ENCODE measurements at places on chromosomes 13 and 19.

DNA sequence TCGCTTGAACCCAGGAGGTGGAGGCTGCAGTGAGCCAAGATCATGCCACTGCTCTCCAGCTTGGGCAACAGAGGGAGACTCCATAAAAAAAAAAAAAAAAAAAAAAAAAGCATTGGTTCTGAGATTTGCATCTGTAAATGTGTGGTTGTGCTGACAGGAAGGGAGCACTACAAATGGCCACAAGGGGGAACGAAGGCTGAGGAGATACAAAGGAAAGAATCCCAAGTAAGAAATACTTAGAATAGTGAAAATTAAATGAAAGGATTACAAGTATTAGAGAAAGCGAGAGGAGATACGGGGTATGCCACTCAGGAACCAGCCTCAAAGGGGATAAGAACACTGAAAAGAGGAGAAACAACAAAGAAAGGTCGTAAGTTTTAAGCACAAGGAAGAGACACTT lies 284.9 kb downstream of the KLF12 start:
- DNase-seq, result no peak

GRCh38 chr19:1945899-1946298 lies 4.9 kb downstream of the CSNK1G2 start:
- DNase-seq, result no peak

DNA sequence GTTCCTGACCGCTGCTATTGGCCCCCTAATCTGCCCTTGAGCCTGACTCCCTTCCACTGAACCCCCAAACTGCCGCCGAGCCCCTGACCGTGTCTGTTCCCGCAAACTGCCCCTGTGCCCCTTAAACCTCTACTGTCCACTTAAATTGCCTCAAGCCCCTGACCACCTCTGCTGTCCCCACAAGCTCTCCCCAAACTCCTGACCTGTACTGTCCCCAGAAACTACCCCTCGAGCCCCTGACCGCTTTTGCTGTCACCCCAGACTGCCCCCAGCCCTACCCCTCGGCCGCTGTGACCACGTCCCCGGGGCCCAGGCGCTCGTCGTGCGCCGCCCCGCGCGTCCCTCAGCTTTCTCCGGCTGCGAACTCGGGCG lies 382 bp downstream of the ZNF77 start:
- no peak for DNase-seq

DNA sequence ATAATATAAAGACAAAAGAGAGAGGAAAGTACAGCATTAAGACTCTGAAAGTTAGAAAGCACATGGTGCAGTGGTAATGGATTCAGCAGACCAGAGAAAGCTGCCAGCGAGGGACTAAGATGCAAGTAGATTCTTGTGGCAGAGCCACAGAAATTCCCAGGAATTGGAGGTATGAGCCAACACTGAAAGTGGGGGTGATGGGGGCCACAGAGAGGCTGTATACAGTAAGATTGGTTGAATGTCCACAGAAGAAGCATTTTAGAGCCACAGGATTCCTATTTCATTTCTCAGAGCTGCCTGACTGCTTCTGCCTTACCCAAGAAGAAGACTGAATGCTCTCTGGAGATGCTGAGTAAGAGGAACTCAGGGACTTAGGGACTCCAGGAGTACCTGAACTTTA lies 295.0 kb downstream of the LMO7 start:
- no peak for DNase-seq

GRCh38 chr19:40407714-40408597 lies 5.2 kb downstream of the PRX start:
- DNase-seq, result no peak

- no peak for DNase-seq
Observed at GRCh38 chr13:112101360-112101930, 34.5 kb downstream of the SOX1 start.

DNA sequence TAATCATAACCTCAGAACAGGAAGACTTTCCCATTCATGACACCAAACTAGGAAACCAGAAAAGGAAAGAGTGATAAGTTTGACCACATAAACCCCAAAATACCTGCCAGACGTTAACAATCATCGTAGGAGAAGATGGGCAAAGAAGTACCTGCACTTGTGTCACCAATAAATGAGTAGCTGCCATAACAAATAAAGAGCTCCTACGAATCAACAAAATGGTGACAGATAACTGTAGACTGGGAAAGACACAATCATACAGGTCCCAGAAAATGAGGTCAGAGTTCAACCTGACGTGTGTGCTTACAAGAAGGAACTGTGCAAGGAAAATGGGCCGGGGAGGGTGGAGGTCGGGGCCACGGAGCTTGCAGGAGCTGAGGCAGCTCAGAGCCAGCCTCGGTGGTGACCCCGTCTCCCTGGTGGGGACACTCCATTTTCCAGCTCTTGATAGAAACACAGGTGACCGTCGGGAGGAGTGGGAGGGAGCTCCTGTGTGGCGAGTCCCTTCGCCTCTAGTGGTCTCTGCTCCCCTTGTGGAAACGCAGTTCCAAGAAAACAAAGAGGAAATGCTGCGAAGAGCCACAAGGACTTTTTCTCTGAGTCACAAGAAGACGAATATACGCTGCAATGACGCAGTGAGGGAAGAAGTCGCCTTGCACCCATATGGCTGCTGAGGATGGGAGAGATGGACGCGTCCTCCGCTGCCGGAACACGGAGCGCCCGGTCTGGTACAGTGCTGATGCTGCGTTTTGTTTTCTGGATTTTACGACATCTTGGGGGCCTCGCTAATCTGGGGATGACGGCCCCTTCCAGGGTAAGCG lies 9.5 kb downstream of the PIP5K1C start:
- DNase-seq, result no peak

DNA sequence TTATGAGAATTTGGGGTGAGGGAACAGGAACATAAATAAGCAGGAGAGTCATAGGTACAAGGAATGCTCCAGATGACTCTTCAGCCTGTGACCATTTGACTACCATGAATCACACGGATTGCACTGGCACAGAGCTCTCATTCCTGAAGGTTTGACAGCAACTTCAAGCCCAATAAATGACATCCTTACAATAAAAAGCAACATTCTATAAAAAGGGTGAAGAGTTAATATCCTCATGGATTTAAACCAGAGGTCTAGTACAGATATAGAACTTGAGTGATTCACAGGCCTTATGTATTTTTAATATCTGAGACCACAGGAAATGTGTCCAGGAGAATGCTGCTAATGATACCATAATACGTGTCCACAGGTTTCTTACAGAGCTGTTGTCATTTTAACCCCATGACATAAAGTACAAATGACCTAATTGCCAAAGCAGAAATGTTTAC lies 158.1 kb downstream of the IRS2 start:
- DNase-seq, result no peak

- DNase-seq, result no peak
Observed at GRCh38 chr19:50323782-50324133, 5.4 kb downstream of the KCNC3 start.

DNA sequence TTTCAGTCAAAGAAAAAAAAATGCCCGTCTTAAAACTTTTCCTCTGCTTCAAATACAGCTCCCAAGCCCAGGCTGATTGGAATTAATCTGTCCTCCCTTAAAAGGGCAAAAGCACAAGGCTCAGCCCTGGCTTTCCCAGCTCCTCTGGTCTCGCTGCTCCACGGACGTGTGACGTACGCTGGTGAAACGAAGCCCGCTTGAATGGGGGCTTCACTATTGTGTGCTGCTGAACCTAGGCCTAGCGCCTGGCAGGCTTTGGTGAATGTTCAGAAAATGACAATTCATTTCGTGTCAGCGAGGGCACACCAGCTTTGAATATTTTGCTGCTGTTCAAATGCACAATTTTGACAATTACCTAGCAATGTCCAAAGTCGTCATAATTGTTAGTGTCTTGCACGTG lies 615 bp upstream of the ZNF135 start:
- DNase-seq, result no peak

DNA sequence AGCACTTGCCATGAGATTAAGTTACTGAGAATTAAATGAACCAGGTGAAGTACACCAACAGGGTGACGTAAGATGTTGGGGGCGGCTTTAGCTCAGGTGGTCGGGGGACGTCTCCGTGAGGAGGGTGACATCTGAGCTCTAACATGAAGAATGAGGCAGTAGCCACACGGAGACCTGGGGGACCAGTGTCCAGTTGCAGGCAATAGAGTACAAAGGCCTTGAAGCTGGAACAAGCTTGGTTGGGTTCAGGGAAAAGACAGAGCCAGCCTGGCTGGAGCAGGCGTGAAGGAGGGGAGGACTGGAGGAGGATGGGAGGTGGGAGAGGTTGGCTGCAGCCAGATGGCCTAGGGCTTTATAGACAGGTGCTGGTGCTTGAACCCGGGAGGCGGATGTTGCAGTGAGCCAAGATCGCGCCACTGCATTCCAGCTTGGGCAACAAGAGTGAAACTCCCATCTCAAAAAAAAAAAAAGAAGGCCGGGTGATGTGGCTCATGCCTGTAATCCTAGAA lies 1.6 kb downstream of the SPINT2 start:
- DNase-seq, result no peak

DNA sequence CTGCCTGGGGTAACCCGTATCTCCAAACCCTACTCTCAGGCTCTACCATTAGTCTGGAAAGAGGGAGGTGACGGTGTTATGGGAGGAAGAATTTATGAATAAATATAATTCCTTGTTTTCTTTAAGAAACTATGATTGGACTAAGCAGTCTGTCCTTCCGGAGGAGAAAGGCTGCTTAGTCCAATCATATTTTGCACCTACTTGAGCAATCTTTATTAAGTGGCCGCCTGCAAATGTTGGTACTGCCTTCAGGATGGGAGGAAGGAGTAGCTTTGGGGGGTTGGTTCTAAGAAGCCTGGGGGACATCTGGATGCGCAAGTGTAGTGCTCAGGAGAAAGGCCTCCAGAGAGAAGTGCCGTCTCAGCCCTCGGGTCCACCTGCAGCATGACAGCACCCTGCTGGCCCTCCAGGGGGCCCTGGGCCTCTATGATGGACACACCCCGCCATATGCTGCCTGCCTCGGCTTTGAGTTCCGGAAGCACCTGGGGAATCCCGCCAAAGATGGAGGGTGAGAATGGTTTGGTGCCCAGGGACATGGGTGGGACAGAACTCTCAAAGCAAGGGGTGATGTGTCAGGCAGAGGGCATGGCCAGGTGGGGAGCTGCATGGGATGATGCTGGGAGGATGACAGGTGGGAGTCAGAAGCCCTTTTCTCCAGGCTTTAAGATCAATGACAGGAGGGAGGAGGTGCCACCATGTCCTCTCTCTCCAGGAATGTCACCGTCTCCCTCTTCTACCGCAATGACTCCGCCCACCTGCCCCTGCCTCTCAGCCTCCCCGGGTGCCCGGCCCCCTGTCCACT lies 4.1 kb downstream of the ACP4 start:
- no peak for DNase-seq

GRCh38 chr13:48492096-48492440 lies 40.8 kb downstream of the RCBTB2 start:
- DNase-seq, result no peak

GRCh38 chr13:50993934-50994333 lies 84.3 kb downstream of the RNASEH2B start:
- no peak for DNase-seq

DNA sequence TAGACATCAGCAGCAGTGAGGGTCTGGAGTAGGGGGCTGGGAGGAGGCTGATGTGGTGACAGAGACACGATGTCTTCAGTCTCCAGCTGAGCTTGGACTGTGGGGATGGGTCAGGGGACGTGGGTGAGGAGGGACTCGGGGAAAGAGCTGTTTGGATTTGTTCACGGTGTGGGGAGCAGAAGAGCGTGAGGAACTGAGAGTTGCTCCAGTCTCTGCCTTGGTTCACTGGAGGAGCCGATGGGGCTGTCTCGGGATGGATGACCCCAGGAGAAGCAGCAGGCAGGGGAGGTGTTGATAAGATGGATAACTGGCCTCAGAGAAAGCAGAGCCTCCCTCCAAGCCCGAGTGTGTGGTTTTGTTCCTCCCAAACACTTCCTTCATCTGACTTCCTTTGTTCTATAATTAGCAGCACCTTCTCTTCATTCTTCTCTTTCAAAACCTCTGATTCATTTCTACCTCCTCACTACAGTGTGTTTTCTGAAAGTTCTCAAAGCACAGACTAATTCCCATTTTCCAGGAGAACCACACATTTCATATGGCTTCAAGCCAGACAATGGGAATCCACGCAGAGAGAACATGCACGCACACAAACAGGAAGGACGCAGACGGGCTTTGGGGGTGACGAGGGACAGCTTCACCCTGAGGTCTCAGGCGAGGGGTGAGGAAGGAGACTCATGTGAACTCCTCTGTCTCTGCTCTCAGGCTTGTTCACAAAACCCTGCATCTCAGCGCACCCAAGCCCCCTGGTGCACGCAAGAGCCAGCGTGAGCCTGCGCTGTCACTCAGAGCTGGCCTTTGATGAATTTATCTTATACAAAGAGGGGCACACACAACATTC lies 18.6 kb downstream of the LAIR2 start:
- DNase-seq, result no peak

DNA sequence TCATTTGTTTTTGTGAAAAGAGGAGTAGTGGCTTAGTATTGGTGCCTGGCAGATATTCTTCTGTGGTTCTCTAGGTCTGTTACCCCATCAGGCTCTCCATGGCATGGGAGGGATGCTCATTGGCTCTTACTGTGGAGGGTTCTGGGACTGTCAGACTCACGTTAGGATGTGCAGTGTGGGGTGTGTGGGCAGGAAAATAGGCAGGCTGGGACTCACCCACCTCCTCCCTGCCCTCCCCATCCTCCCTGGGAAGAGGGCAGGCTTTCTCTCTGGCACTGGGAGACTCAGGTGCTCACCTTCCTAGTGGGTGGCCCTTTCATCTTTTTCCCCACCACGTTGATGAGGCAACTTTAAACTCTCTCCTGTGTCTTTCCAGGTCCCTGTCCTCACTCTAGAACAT lies 44.2 kb downstream of the ZNF536 start:
- no peak for DNase-seq

- DNase-seq, result no peak
Observed at GRCh38 chr13:47399599-47399998, 502.7 kb upstream of the HTR2A start.

DNA sequence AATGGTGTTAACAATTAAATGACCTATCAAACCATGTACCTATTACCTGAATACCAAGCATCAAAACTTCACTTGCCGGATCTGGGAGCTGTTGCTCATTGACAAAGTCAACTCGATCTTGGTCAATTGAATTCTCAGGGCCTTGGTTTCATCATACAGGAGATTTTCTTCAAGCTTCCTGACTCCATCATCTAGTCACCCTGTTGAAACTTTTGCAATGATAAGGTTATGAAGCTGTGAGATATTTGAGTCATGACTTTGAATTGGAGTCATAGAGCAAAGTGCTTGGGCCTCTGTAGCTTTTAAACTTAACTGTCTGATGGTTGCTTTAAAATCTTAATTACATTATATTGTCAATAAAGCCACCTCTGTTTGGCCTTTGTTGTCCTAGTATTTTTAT lies 260.9 kb downstream of the COG6 start:
- no peak for DNase-seq
